ENCODE measurements at places on chromosomes 5 and 9.

- no peak for DNase-seq
These were observed 4.0 kb downstream of the LPCAT1 start for GRCh38 chr5:1519631-1520210.

GRCh38 chr5:157602505-157602904 lies 26.9 kb upstream of the ADAM19 start:
- no peak for DNase-seq

DNA sequence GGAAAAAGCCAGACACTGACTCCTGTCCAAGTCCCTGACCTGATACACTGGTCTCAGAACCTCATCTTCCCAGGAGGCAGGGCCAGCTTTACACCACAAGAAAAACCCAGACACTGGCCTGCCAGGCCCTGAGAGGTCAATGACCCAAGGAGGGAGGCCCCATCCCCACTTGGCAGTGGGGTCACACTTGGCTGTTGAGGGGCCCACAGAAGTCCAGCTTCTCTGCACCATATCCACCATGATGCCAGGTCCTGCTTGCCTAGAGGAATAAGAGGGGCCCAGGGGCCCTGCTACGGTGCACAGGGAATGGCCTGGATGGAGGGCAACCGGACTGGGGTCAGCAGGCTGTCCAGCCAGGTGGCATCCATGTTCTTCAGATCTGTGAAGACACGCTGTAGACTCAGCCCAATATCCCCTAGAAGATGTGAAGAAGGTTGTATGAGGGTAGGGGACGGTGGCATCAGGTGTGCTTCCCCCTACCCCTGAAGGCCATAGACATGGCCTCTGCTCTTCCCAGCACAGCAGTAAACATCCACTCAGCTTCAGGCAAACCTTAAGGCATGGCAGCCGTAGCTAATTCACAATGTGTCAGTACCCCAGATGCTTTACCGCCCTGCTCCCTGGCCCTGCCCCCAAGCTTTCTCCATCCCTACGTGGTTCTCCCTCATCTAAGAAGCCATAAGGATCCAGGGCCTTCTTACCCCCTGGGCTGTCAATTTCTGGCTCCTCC lies 6.7 kb downstream of the IRF1 start:
- DNase-seq, result no peak

GRCh38 chr9:98418578-98419259 lies 163.3 kb upstream of the TBC1D2 start:
- no peak for DNase-seq

GRCh38 chr5:159488516-159488915 lies 158.2 kb upstream of the IL12B start:
- DNase-seq, result no peak

- DNase-seq, result peak; percentile 36
These were observed 41.7 kb downstream of the ACTL7B start for GRCh38 chr9:108813951-108814601.

- DNase-seq, result no peak
These were observed 375.0 kb upstream of the RGMB start for GRCh38 chr5:98398465-98398864.
